NCI-H1048 (cell line): ENCODE measurements at places on chromosomes 4 and X.

GRCh38 chrX:140712413-140713173 is 3.0 kb downstream of the LINC00632 start:
- peak; percentile 2 for DNase-seq

GRCh38 chr4:156770140-156770539 is 201.5 kb downstream of the PDGFC start:
- no peak for DNase-seq

DNA sequence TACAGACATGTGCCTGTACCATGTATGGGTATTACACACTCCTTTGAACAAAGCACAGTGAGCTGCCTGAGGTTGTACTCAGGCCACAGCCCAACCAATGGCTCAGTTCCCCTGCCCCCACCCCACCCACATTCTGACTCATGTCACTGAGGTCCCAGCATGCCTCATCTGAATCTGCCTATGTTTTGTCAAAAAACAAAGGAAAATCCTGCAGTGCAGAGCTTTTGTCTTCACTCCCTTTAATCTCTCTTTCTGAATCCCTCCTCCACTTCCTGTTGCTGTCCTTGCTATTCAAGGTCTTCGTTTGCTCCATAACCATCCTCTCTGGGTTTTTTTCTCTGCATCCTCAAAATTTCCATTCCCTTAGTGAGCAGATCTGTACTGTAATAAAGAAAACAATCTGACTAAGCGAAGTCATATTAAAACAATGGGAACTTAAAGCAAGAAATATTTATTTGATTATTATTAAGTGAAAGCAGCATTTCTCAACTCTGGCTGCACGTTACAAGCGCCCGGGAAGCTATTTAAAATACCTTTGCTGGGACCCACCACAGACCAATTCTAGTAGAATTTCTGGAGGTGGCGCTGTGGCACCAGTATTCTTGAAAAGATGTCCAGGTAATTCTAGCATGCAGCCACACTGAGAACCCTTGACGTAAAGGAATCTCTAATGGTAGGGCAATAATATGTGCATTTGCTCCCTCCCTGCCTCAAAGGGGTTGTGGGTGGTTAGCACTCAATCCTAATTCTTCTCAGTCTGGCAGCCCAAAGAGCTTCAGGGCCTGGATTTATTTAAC is 8.7 kb downstream of the GUCY2F start:
- no peak for DNase-seq

- no peak for DNase-seq
These were observed 101.6 kb downstream of the FGF16 start for GRCh38 chrX:77548751-77549150.

DNA sequence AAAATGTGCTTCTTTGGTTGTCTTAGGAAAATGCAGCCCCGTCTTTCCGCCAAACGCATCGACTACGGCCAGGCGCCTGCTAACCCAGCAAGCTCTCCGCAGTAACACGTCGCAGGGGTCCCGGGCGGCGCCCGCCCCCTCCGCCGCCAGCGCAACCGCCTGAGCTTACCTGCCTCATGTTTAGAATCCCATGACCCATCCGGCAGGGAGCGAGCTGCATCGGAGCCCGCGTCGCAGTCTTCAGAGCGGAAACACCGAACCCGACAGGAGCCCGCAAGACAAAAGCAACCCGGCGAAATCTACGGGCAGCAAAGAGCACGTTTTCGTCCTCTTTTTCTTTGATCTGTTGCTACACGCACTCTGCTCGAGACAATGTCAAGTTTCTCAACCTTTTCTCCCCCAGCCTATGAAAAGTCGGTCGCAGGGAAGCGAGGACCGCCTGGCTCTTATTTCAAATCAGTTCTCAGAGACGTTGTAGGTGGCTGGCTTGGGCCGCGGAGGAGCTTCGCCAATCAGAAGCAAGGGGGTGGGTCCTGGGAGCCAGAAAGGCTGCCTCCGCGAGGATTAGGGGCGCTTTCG is at the start of gene MID1:
Gene MID1, minus strand, starts transcription at position 465 of the 579 bp plus-strand sequence. CDS start 53,038 bp downstream, outside the sequence.
- DNase-seq = peak; percentile 35

DNA sequence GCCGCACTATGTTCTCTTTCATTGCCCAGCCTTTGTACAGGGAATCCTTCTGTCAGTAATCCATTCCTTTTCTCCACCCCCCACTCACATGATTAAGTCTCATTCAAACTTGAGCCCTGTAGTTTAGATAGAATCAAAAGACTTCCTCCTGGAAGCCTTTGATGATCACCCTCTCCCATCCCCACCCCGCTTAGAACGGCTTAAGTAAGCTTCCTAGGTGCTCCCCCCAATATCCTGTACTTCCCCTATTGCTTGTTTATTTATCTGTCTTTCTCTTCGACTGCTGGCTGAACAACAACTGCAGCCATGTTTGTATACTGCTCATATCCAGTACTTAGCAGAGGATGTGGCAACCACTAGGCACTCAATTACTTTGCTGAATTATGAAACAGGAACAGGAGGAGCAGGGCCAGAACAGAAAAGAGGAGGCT is 38.5 kb upstream of the GPC3 start:
- no peak for DNase-seq

DNA sequence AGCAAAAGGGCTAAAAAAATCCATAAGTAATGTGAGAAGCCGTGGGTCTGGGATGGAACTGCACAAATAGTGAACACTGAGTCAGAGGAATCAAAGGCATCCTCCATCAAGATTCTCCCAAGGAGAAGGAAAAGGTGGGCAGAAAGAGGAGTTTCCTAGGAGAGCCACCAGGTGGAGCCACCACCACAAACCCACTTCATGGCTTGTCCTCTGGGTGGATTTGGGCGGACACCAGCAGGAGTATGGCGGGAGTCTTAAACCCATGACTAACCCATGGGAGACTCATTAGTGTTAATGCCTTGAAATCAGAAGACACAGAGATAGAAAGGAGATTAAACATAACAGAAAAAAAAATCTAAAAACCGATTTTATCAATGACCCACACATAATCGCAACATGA is 147.7 kb downstream of the SH3KBP1 start:
- no peak for DNase-seq

DNA sequence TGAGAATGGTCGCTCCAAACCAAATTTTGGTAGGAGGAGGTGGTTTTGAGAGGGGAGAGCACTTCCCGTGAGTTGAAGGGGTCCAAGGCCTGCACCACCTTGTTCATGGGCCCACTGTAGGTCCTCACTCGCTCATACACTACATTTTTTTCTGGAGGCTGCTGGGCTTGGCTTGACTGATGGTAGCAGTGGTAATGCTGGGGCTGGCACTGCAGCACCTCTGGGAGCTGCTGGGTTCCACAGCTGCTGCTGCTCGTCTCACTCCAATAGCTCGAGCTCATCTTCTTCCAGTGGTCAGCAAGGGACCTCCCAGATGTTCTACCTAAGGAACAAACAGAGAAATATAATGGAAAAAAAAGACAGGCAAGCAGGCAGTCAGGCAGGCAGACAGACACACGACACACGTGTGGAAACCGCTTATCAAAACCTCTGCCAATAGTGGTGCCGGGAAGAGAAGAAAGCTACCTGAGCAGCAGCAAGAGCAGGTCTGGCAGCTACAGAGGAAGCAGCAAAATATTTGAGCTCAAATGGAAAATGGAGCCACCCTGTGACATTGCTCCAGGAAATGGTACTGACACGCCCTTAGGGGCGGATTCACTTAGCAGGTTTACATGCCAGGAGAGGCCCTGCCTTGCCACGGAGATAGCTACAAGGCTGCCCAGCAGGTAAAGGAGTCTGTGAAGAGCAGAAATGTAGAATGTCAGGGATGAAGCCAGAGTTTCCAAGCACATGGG is at the start of gene POF1B:
Gene POF1B, minus strand, starts transcription at position 492 of the 734 bp plus-strand sequence. Its CDS starts 211 bp downstream, at position 281.
- DNase-seq = no peak

- DNase-seq = no peak
These were observed 390.0 kb upstream of the GALNT7 start for GRCh38 chr4:172778583-172778982.

- no peak for DNase-seq
These were observed 188.4 kb downstream of the SLC7A11 start for GRCh38 chr4:138053641-138054301.

DNA sequence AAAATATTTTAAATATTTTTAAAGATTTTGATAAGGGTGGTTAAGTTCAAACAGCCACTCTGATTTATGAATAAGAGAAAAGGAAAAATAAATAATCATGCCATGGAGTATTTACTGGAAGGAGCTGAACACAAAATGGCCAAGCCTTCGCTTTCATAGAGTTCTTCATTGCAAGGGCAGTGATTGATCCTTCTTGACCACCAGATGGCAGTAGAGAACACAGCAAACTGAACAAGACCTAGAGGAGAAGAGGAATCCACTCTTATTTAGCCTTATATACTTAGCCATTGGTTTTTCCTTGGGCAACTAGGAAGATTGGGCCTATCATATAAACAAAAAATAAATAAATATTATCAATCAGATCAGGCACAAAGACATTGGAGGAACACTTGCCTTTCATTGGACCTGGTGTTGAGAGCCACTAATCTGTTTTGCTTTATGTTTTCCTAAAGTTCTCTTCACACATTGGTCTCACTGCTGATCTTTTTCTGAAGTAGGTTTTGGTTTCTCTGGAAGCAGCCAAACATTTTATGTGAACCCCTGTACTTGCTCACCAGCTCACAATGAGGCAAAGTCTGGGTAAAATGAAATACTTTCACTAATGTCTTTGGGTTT is 58.1 kb upstream of the PARM1 start:
- peak; percentile 54 for DNase-seq

- no peak for DNase-seq
These were observed 20.0 kb downstream of the ZBTB33 start for GRCh38 chrX:120270567-120270966.

GRCh38 chrX:12955882-12956703 is 18.8 kb upstream of the TMSB4X start:
- no peak for DNase-seq

DNA sequence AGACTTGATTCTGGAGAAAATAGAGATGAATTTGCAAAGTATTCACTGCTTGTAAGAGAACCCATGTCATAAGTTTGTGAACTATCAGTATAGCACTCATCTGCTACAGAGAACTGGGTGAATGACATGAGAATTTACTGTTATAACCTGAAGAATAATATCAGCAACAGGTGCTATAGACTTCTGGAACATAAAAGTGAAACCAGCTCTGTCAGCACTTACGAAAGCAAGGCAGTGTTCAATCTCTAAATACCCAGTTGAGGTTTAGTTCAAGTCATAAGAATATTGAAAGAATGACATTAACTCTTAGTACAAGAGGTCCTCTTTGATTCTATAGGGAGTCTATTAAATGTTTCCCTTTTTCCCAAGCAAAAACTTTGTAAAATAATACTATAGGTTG is 232.9 kb upstream of the ANKRD50 start:
- DNase-seq = no peak

- no peak for DNase-seq
These were observed 175.3 kb upstream of the FGF13 start for GRCh38 chrX:138886769-138887168.

GRCh38 chr4:10662937-10663336 is 21.6 kb downstream of the CLNK start:
- no peak for DNase-seq

DNA sequence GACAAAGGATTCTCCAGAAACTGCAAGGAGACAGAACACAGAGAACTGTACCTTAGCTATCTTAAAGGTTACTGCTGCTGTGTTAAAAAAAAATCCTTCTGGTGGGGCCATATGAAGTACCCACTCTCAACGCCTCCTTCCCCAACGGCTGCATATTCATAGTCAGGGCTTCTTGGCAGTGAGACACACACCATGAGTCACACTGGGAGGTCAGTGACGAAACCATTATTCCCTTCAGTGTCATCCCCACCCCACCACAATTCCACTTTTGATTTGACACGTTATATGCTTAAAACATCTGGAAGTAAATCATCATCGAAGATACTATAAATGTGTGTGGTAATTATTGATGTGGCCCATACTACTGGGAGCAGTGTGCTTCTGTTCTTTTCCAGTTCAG is 271.5 kb downstream of the LDB2 start:
- no peak for DNase-seq

DNA sequence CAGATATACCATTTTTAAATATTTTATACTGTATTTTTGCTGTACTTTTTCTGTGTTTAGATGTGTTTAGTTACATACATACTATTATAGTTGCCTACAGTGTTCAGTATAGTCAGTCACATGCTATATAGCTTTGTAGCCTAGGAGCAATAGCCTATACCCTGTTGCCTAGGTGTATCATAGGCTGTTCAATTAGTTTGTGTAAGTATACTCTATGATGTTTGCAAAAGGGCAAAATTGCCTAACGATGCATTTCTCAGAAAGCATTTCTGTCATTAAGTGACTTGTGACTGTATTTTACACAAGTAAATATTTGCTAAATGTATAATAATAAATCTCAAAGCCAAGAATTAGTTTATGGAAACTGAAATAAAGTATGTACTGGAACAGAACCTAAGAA is 9.5 kb downstream of the ETFDH start:
- no peak for DNase-seq

- DNase-seq = no peak
These were observed 70.6 kb upstream of the ANK2 start for GRCh38 chr4:112978691-112979472.

DNA sequence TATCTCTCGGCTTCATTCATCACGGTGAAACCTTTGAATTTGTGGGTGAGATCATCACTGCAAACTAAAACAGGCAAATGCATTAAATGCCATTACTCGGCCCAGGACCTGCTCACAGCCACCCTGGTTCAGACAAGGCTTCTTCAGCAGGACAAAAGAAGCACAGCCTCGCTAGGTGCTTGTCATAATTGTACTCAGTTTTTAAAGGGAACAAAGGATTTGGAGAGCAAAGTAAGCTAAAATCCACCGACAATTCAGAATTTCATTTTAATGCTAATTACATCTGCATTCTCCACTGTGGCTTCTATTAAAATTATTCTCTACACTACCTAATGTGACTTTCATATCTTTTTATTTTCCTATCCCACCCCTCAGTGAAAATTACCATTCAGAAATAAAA is 57.0 kb downstream of the PCYT1B start:
- no peak for DNase-seq

GRCh38 chr4:109174224-109174953 is 128.1 kb downstream of the COL25A1 start:
- DNase-seq = no peak

- DNase-seq = no peak
These were observed 122.9 kb downstream of the C4orf33 start for GRCh38 chr4:129218897-129219296.

DNA sequence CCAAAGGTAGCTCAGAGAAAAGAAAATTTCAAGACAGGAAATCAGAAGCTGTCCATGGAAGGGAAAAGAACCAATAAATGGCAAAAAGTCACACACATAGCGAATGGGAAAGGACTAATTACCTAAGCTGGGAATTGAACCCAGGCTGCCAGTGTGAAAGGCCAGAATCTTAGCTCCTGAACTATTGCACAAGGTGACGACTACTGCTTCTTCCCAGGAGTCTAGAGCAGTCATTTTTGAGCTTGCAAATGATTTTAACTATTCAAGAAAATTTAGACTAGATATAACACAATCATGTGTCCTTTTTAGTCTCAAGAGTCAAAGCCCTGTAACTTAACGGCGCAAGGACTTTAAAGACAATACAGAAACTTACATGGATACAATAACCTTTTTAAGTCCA is 34.1 kb upstream of the ZNF81 start:
- no peak for DNase-seq

DNA sequence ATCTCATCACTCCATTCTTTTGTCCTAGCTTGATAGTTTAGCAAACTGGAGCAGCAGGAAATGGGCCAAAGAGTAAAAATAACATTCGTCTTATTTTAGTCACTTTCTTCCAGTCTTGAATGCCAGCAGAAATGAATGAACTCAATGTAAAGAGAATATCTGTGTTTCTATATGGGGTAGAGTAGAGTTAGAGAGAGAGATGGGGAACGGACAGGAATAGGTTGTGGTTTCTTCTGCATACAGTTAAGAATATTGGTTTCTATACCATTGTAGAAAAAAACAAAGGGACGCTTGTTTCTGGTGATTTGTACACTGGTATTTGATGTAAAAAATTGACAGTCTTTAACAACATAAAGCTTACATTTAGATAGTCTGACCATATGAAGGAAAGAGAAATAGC is 8.9 kb downstream of the GPR174 start:
- no peak for DNase-seq
